ENCODE measurements at places on chromosomes 4 and X.

DNA sequence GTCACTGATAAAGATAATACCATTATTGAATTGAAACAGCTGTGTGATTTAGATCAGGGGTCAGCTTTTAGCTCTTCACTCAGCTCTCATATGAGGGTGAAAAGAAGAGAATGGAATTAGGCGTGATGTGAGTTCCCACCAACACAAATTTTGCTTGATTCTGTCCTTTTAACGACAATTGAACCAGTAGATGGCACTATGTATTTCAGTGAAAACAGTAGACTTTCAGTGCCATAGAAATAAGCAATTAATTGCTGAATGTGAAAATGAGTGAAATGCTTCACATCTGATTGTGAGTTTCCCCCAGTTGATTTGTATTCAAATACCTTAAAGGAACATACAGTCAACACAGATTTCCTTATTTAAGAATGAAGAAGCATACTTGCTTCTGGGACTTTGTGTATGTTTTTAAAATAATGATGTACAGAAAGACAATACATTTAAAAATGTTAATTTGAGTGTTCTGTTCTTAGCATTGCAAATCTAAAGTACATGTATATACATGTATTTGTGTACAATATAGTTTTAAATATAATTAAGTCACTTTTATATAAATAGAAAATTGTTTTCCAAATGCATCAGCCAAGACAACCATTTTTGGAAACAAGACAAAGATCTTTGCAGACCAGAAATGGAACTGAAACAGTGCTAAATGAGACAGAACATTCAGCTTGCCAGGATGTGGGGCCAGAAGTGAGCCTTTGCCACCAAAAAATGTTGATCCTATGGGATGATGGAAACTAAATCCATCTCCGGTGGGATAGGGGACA lies 178.8 kb downstream of the SNCA start:
- no peak for DNase-seq

DNA sequence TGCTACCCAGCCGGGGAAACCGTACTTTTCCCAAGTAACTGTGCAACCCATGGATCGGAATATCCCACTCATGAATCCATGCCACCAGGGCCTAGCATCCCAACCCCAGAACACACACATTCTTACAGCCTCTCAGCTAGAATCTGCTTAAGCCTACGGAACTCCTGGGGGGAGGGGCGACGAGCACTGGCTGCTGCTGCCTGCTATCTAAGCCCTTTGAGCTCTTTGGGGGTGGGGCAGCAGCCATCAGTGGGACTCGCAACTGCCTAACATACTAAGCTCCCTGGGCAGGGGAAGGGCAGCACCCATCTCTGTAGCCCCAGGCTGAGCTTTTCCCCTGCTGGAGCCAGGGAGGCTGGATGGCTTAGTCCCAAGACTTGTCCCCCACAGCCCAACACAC lies 28.6 kb downstream of the NUDT10 start:
- DNase-seq: no peak

DNA sequence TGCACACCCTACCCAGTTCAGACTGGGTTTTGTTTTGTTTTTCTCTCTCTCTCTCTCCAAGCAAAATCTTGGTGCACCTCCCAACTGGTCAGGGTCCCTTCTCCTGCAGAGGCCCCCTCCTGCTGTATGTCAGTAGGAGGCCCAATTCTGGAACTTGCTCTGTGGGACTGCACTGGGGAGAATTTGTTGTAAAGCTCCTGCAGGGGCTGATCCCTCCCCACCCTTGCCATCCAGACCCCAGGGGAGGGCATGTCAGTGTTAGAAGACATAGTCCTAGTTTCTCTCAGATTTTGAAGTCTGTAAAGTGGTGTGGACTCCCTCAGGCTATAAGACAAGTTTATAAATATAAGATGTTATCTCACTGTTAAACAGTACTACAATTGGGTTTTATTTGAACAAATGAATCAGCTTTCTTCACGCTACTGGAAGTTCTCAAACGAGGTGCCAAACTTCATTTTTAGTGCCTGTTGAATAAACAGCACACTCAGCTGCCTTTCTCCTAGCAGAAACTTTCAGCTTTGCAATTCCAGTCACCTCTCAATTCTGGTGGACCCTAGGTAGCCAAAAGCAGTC lies 88.6 kb upstream of the FRMPD3 start:
- no peak for DNase-seq

DNA sequence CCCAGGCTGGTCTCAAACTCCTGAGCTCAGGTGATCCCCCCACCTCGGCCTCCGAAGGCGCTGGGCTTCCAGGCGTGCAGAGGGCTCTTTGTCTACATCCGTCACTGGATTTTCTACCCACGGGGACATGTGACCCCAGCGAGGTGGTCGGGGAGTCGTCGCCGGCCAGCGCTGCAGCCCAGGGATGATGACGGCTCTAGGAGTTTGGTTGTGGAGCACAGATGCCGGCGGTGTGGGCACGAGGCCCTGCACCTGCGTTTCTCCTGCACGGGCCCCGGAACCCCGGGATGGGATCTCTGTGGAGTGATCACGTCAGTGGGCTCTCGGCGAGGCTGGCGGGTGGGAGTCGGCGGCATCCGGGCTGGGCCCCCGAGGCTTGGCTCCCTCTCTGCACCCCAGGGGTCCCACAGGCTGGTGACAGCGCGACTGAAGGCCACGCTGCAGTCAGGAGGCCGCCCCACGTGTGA lies 9.1 kb upstream of the GTPBP6 start:
- no peak for DNase-seq

DNA sequence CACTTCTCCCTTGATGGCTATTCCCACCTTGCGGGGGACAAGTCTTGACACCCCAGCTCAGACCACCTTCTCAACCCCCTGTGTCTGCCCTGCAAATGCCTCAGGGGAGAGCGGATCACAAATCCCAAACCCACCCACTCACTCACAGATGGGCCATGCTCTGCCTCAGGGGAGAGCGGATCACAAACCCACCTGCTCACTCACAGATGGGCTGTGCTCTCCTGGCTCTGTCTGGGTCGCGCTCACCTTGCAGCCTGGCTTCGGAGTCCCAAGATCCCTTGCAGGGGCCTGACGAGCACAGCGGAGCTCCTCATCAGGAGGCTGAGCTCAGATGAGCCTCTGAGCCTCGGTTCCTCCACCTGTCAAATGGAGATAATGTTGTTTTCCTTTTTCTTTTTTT lies 38.6 kb downstream of the HTRA3 start:
- DNase-seq: no peak

GRCh38 chr4:128770807-128771206 lies 38.7 kb upstream of the JADE1 start:
- no peak for DNase-seq

DNA sequence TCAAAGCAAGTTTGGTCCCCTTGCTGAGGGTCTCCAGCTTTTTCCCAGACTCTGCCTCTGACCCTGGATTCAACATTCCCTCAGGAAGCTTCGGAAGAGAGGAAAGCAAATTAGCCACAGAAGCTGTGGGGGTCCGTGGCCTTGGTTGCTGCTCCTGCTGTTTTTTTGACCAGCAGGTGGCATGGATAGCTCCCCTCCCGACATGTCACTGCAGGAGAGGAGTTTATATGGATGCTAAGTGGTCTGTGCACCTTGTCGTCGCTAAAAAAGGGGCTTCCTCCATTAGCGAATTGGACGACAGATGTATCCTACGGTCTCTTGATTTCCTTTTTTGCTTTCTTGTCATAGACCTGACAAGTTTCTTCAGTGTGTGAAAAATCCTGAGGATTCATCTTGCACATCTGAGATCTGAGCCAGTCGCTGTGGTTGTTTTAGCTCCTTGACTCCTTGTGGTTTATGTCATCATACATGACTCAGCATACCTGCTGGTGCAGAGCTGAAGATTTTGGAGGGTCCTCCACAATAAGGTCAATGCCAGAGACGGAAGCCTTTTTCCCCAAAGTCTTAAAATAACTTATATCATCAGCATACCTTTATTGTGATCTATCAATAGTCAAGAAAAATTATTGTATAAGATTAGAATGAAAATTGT lies 70.2 kb downstream of the CD38 start:
- no peak for DNase-seq

GRCh38 chr4:61583696-61584095 lies 383.6 kb downstream of the ADGRL3 start:
- no peak for DNase-seq

Data from T-helper 1 cell (primary cell).